SW480 (cell line): ENCODE measurements at places on chromosomes 13 and 19.
A peak's percentile ranks its signal among the peaks of the same experiment; 100 is the strongest.

- DNase-seq, result peak; percentile 75
Observed at GRCh38 chr13:29849071-29849631, 1.3 kb downstream of the UBL3 start.

GRCh38 chr13:64078025-64078424 is 2662.4 kb upstream of the PCDH20 start:
- DNase-seq, result peak; percentile 15

GRCh38 chr19:52658595-52658994 is 20.4 kb upstream of the ZNF83 start:
- no peak for DNase-seq

DNA sequence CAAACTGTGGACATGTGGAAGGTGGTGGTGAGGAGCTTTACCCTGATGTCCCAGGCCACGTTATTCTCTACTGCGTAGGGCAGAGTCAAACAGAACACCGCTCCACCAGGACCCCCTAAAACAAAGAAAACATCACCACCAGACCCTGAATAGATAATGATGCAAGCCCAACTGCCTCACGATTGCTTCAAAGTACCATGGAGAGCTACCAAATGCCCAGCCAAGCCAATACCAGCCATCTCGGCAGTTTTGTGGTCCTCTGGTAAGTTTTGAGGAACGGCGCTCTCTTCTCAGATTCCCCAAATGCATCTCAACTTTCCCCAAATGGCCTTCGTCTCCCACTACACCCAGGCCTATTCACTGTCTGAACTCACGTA is 5.6 kb downstream of the RANBP3 start:
- no peak for DNase-seq
